ENCODE measurements at places on chromosomes 2 and 18.

DNA sequence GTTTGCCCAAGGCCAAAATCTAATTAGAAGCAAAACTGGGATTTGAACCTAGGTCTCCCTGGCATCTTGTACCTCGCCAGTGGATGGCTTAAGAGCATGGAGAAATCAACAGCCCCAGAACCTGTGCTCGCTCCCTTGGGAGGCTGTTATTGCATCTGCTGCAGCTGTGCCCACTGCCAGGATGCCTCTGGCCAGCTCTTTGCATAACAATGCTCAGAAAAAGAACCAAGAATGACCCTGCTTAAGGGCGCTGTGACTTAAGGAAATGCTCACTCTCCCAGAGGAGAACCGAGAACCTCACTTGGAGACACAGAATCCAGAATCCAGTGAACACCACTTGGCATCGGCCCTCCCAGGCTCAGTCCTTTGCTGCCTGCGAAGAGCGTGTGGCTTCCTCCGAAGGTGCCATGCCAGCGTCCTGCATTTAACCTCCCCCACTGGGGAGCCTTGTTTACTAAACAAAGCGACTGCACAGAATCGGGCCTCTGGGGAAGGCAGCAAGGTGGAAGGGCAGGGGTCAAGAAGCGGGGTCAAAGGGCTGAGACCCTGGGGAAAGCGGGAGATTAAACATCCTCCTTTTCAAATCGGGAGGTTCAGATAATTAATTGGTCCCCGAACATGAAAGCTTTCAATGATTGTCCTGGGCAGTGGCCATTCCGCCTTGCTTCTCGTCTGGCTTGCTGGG is 71.0 kb upstream of the BOD1L2 start:
- DNase-seq = no peak

GRCh38 chr2:195498839-195499490 is 158.1 kb upstream of the SLC39A10 start:
- peak; percentile 34 for DNase-seq

- DNase-seq = no peak
Measured at GRCh38 chr2:29246383-29247300, 131.4 kb downstream of the CLIP4 start.

- no peak for DNase-seq
Measured at GRCh38 chr2:191946471-191947182, 99.7 kb upstream of the CAVIN2 start.

DNA sequence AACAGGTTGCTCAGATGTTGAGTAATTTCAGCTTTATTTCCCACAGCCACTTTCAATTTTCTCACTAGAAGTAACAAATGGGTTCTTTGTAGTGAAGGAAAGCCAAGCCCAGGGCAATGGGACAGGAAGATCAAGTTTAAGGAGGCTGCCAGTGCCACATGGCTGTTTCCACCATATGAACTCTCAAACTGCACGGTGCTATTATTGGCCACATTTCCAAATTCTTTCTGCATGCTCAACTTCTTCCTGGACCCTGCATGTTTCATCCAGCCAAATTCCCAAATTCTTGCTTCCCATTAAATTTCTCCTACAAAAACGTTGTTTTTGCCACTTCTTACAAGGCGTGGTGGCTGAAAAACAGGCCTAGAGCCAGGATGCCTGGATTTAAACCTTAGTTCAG is 193.3 kb upstream of the SPHKAP start:
- no peak for DNase-seq

DNA sequence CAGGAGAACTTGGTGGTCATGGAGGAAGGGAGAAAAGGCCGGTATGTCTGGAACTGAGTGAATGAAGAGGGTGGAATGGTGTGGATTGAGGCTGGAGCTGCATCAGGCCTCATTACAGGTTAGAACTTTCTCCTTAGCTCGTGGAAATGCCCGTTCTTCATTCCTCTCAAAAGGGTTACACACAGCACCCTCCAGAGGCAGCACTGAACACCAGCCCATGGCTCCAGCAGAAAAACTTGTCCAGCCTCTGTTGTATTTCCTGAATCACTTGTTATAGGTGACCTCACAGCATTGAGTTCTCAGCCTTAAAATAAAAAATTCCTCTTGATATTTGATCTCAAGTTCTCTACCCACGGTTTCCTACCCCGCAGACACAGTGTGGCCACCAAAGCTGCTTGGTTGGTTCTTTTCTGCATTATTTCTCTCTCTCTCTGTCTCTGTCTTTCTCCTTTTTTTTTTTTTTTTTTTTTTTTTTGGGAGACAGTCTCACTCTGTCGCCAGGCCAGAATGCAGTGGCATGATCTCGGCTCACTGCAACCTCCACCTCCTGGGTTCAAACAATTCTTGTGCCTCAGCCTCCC is 89.6 kb downstream of the ITGB1BP1 start:
- DNase-seq = peak; percentile 88

DNA sequence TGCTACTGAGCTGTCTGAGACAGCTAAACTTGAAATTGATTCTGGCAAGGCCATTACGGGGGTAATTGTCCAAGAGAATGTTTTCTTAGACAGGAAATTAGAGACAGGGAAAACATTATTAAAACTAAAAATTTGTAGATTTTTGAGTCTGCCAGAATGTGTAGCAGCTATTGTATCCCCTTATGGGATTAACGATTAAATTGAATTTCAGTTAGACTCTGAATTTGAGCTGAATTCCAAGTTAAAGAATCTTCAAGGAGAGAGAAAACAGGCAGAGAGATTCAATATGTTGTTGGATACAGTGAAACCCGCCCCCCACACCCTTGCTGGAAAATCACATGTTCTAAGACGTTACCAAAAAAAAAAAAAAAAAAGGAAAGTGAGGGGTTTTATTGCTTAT is 32.7 kb upstream of the CCDC68 start:
- no peak for DNase-seq

DNA sequence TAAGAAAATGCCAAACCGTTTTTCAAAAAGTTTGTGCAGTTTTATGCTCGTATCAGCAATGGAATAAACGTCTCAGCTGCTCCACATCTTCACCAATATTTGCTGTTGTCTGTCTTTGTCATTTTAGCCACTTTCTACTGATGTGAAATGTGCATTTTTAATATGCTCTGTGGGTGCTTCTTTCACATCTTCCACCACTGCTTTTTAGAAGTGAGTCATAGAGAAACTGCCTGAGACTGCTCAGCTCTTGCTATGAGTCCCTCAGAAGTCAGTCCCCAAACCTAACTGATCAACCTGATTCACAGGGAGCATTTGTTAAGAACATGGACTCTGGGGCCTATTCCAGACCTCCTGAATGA is 41.0 kb upstream of the EPC2 start:
- DNase-seq = no peak

- no peak for DNase-seq
Measured at GRCh38 chr2:196083601-196084000, 15.0 kb upstream of the DNAH7 start.

DNA sequence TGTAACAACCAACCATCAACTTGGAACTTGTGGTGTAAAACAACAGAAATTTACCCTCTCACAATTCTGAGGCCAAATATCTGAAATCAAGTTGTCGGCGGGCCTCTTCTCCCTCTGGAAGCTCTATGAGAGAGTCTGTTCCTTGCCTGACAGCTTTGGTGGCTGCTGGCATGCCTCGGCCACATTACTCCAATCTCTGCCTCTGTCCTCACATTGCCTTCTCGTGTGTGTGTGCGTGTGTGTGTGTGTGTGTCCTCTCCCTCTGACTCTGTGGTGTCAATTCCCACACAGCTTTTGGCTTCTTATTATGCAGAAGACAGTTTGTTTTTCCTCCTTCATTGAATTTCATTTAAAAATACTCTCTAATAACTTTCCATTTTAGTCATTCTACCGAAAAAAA is 50.4 kb downstream of the ZDBF2 start:
- DNase-seq = no peak

DNA sequence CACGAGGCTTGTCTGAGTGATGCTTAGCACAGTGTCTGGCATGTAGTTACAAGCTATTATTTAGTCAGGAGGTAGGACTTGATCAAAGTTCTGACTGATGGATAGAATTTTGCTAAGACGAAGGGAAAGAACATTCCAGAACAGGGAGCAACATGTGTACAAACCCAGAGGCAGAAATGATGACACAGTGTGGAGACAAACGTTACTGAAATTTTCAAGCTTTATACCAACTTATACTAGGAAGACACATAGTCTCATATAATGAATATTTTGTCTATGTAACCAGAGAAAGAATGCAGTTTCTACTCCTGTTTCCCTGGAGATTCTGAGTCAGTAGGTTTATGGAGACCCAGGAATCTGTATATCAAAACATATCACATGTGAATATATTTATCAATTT is 123.4 kb downstream of the FAM124B start:
- no peak for DNase-seq

DNA sequence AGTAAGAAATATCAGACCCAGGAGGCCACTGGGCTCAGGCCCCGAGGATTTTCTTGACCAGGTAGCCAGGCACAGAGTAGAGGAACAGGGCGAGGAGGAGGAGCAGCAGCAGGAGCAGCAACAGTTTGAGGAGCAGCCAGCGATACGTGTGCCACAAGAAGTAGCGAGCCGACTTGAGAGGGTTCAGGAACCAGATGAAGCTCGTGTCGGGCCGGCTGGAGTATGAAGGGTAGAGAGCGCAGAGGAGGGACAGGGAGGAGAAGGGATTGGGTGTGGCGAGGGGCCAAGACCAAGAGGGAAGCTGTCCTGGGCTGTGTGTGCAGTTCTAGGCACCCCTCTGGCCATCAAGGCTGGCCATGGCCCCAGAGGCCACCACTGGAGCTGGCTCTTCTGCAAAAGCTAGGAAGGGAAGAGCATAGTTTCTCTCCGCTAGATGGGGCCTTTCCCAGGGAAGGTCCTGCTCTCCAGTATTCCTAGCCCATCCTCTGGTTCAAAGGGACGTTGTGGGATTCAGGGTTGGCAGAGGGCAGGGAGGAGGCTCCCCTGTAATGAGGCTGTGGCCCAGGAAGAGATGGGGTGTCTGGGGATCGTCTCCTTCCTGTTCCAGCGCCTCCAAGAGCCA is 17.8 kb downstream of the OTOF start:
- DNase-seq = no peak

- DNase-seq = no peak
Measured at GRCh38 chr2:226979004-226979403, 143.2 kb downstream of the RHBDD1 start.

GRCh38 chr2:60547841-60548240 is 5.6 kb downstream of the BCL11A start:
- DNase-seq = no peak

DNA sequence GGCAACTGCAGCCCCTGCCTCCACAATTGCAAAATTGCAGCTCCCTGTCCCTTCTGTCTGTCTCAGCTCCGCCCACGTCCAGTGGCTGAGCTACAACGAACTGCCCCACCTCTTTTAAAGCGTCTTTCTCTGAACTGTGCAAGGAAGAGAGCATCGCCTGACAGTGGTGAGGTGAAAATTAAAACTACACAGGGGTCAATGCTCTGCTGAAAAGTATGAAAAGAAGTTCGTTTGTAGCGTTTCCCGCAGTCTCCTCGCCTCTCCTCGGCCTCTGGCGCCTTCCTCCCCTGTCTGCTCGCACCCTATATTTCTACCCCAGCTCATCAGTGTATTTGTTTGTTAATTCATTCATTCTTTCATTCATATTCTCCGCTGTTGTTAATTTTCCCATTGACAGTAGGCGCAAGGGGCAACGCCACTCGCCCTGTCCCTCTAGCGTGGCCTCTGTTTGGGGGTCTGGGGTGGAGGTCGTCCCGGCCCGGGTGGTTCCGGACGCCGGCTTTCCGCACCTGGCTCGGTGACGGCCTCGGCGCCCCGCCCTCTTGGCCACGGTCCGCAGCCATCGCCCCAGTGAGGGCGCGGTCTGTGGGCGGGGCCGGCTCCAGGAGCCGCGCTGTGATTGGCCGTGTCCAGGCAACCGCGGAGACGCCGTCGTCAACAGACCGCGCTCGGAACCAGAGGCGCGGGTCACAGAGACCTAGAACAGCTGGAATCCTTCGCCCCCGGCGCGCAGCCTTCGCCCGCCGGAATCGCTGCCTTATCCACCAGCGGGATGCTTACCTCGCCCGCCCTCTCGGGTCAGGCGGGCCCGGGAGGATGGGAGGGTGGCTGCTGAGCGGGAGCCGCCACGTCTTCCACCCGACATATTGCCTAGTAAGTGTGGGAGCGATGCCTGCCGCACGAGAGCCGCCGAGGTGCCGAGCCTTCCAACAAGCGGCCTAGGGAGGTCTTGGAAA is at the start of gene VWA3B:
Gene VWA3B, plus strand, starts transcription at position 677 of the 956 bp plus-strand sequence. CDS start 5,926 bp downstream, outside the sequence.
- DNase-seq = peak; percentile 80
